ENCODE measurements at places on chromosomes 12 and 14.

- no peak for DNase-seq
Measured at GRCh38 chr14:95290871-95291431, 28.8 kb downstream of the CLMN start.

GRCh38 chr12:66103016-66103913, 27.3 kb downstream of the LLPH start:
- DNase-seq, result no peak

GRCh38 chr12:72510772-72511171, 238.6 kb downstream of the TRHDE start:
- DNase-seq, result no peak

DNA sequence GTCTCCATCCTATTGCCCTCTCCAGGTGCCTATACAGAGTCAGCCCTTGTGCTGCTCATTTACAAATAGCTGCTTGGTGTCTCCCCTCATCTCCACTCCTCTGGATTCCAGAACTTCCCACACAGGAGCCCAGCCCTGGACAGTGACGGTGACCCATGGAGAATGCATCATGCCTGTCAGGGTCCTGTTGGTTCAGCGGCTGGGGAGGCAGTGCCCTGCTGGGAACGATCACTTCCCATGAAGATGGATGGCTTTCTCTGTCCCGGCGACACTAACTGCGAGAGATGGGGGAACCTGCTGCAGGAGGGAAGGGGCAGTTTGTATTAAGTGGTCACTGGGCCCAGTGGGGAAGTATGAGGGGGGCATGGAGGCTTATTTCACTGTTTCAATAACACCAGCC, 395.0 kb upstream of the TBX3 start:
- no peak for DNase-seq

GRCh38 chr14:49991491-49991890, 98.6 kb downstream of the ARF6 start:
- no peak for DNase-seq

DNA sequence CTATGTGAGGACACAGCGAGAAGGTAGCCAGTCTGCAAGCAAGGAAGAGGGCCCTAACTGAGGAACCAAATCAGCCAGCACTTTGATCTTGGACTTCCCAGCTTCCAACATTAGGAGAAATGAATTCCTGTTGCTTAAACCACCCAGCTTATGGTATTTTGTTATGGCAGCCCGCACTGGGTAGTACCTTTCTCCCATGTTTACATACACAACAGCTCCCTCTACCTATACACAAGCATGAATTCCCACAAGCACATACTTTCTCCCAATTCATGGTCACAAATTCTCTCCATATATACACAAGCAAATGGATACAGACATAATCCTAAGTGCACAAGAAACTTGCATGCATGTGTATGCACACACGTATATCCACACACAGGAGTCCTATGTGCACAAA, 7.4 kb downstream of the ITGB7 start:
- DNase-seq, result no peak

GRCh38 chr12:69239922-69240630, 707 bp downstream of the CPSF6 start:
- peak; percentile 53 for DNase-seq

GRCh38 chr12:50234347-50234746, 49.0 kb downstream of the LIMA1 start:
- DNase-seq, result no peak

DNA sequence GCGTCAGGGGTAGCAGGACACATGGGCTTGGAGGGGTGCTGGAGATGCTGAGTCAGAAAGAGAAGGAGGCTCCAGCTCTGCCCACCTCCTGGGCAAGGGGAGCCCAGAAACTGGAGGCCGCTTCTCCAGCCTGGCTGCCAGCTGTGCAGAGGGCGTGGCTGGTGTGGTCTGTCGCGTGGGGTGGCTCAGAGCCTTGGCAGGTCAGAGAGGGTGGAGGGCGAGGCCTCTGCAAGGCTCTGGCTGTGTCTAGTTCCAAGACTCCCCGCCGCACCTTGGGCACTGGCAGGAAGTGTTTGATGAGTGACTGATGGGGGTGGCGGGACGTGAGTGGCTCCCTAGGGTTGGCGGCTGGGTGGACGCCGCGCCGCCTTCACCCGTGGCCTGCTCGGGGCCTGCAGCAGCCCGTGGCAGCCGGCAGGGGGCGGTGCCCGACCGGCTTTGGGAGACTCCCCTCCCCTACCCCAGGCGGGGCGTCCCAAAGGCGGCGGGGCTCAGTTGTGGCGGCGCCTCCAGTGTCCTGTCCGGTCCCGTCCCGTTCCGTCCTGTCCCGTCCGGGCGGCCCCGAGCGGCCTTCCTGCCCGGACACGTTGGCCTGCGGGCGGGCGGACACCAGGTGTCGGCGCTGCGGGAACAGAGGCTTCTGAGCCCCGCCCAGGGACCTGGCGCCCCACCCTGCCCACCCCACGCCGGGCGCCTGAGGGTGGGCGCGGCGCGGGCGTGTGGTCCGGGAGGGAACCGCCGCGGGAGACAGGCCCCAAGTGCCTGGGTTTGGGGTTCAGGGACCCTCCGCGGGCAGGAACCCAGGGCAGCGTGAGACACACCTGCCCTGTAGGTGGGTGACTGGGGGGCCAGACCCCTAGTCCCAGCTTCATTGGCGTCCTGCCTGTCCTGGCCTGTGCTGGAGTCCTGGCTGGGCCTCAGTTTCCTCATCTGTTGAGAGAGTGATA, 39.7 kb downstream of the KRT80 start:
- DNase-seq, result peak; percentile 74

GRCh38 chr12:114750917-114751316, 66.9 kb upstream of the TBX3 start:
- no peak for DNase-seq

DNA sequence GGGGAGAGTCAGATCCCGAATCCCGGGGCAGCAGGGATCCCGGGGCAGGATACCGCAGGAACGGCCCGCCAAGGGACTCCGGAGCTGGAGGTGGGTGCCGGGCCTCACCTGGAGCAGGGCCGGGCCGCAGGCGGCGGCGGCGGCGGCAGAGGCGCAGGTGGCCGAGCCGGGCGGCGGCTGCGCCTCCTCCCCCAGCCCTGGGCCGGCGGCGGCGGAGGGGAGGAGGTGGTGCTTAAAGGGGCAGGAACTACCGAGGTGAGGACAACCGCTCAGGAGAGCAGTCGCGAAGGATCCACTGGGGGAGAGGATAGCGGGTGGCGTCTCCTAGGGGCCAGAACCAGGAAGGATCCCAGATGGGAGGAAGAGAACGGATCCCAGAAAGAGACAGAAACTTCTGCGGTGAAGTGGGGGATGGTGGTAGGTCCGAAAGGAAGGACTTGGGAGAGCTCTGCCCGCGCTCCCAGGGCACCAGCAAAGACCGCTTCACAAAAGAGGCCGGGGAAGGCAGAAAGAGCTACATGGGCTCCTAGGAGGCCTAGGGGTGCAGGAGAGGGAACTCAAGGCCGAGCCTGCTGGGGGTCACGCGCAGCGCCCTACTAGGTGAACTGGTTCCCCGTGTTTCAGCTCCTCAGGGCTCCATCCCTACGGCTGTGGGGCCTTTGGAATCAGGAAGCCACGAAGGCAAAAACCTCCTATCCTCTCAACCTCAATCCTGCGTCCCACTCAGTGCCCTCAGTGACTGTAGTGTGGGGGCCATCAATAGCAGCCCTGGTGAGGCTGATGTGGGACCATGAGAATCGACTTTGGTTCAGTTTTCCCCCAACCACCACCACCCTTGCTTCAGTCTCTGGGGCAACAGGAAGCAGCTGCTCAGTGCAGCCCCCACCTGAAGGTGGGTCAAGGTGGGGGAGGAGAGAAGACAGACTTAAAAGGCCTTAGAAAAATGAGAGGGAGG, 5.0 kb upstream of the BAZ2A start:
- peak; percentile 79 for DNase-seq

DNA sequence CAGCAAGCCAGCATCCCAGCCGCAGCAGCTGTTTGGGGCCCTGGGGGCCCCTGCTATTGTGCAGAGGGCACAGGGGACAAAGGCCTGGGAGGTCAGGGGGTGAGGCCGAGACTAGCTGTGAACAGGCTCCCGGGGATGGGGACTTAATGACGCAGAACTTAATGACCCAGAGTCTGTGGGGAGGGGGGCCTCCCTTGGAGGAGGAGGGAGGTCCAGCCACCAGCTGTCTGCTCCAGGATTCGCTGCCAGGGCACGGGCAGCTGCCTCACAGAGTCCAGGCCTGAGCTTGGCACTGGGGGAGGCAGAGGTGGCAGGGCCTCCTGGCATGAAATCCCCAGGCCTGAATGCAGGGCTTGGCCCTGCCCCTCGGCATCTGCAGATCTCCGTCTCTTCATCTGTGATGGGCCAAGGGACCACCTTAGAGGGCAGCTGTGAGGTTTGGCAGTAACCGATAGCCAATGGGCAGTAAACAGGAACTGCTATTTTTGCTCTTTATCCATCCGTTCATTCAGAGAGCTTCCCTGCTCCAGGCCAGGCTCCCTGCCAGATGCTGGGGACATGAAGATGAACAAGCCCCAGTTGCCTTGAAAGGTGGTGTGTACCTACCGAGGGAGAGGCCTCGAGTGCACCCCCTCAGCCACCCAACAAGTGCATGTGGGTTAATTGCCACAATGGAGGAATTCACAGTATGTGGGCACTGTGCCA, 6.7 kb downstream of the FAM222A start:
- DNase-seq, result no peak

DNA sequence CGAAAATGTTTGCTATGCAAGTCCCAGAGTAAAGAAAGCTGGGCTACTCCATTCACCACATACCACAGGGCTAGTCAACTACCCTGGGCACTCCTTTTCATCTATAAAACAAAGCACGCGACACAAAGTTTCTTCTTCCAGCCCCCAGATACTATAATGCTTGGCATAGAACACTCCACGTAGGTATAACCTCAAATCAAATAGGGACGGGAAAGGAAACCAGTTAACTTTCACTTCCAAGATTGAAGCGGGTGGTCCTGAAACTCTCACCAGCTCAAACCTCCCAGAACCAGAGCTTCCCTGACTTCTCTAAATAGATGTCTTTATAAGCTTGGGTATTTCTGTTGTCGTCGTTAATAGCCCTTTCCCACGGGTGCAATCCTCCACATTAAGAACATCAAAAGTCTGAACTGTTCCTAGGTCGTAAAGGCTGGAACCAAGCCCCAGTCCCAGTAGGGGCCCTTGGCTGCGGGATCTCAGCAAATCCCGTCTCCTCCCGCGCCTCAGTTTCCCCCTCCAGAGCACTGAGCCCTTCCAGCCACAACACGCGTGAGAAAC, 647 bp downstream of the LGMN start:
- DNase-seq, result no peak

GRCh38 chr12:47021298-47021697, 58.1 kb upstream of the PCED1B start:
- peak; percentile 41 for DNase-seq

GRCh38 chr14:44453433-44454171, 53.5 kb downstream of the FSCB start:
- DNase-seq, result no peak

GRCh38 chr12:2460051-2460670, 334.6 kb upstream of the FKBP4 start:
- peak; percentile 28 for DNase-seq

DNA sequence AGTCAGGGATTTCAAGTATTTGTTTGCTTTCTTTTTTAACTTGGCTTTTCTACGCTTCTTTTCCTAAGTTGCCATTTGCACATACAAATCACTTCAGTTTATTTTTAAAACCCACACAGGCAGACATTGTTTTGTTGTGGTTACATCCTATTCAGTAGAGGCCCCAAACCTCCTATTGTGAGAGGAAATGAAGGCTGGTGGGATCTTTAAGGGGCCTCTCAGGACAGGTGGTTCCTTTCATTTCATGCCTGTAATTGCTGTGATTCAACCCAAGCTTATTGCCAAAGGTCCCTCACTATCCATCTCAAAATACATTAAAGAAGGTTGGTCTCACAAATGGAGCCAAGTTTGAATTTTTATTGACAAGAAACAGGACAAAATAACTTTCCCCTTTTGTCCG, 257.1 kb downstream of the ADAMTS20 start:
- DNase-seq, result no peak

DNA sequence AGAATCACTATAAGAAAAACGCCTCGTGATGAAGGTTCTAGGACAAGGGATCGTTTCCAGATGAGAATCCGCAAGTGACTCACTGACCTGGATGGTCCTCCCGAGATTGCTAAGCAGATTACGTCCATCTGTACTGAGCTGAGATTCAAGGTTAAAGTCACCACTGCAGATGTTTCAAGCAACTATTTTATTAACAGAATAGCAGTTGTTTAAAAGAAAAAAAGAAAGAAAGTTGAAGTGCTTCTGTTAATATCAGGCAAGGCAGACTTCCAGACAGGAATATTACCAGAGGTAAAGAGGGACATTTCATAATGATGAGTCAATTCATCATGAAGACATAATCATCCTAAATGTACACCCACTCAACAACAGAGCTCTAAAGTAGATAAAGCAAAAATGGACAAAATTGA, 17.9 kb downstream of the PXN start:
- DNase-seq, result no peak

GRCh38 chr14:52259434-52259833, 8.1 kb upstream of the PTGDR start:
- DNase-seq, result peak; percentile 38

GRCh38 chr14:34465069-34465859, 3.2 kb upstream of the SPTSSA start:
- no peak for DNase-seq

DNA sequence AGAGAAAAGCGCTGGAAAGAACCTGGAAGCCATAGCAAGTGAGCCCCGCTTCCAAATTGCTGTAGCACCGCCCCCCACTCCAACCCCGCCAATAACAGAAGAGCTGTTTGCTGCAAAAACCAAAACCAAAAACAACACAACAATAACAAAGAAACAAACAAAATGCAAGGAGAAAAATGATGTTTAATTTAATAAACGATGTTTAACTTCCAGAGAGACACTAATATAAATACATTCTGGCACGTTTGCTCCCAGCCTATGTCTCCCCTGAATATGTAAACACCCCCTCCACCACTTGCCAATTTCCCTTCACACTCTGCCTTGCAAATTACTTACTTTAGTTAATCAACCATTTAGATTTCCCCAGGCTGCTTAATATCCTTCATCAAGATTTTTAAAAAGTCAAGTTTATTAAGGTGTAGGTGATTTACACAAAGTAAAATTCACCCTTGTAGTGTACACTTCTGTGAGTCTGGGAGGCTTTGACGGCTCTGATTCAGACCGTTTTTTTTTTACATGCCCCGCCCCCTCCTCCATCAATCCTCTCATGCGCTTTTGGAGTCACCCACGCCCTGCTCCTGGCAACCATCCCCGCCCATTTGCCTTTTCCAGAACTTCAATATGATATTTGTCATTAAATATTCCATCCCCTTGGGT, 482 bp upstream of the IFI27L2 start:
- DNase-seq, result peak; percentile 39

GRCh38 chr12:18254081-18254480, 7.2 kb upstream of the PIK3C2G start:
- no peak for DNase-seq

GRCh38 chr12:113449839-113450238, 21.8 kb downstream of the LHX5 start:
- no peak for DNase-seq

DNA sequence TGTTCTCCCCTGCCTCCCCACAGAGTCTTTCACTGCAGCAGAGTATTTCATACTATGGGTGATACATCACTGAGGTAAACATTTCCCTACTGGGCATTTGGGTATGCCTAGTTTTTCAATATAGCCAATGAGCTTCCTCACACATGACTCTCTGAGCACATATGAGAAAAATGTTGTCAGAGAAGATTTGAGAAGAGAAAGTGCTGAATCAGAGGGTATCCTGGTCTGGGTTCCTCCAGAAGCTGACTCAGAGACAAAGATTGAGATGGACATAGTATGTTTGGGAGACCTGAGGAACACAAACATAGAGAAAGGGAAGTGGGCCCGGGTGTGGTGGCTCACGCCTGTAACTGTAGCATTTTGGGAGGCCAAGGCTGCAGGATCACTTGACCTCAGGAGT, 12.6 kb downstream of the SLC8B1 start:
- DNase-seq, result no peak

- DNase-seq, result no peak
Measured at GRCh38 chr12:78457938-78458337, 406.6 kb upstream of the SYT1 start.

Measured in activated CD8-positive, alpha-beta T cell treated with anti-CD3 and anti-CD28 coated beads, Interleukin-2, amount 10 ng/mL, durations not matched to agents 7 days and 5 days (primary cell).